ENCODE measurements at places on chromosomes 2 and 18. TPM values are rescaled to one million over a fixed set of nuclear protein-coding genes. Genes with fewer than 3 reads are reported as not detected.

Gene GPR55
- not detected for total RNA-seq

Gene TRABD2A
- not detected for total RNA-seq

Gene ABCB11
- not detected for total RNA-seq

Gene LRRC30
- 2.7 TPM for total RNA-seq

Gene RAB12
- 125 TPM for total RNA-seq

Gene ALPG
- not detected for total RNA-seq
